Ovary (tissue), 10 donors: ENCODE measurements at places on chromosomes 7 and 10.

GRCh38 chr10:59393349-59393748 is 31.0 kb upstream of the FAM13C start:
- no peak for DNase-seq

DNA sequence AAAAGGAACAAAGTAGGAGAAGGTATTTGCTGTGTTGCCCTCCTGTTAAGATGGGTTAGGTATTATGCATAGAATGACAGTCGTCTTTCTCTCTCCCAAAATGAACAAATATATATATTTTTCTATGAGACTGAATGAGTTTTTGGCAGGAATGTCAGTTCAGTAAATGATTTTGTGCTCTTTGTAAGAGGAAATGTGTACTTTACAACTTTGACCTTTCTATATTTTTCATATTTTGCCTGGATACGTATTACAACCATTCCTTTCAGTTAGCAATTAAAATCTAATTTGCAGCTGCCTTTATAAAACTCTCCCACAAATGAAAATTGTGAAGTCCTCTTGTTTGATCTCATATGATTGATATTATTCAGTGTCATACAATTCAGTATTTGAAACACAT is 336.6 kb upstream of the MEOX2 start:
- DNase-seq = no peak

GRCh38 chr7:39465055-39465929 is 100.9 kb upstream of the YAE1 start:
- DNase-seq = peak; percentile 41

- DNase-seq = no peak
Observed at GRCh38 chr7:113715981-113716856, 202.6 kb downstream of the PPP1R3A start.

DNA sequence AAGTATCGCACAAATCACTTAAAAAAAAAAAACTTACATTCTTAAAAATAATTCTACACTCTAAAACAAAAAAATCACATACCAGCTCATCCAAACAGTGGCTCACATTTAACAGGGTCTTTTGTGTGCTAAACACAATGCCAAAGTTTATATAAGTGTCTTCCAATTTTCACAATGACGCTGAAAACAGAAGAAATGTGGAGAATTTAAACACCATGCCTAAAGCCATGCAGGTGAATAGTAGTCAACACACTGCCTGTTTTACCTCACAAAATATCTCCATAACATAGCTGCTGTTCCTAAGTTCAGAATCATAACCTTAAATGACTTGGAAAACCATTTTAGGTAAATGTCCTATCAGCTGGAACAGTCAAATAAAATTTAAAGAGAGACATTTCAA is 55.0 kb downstream of the GRB10 start:
- DNase-seq = no peak

GRCh38 chr7:20722941-20723340 is 63.7 kb downstream of the SP8 start:
- no peak for DNase-seq

DNA sequence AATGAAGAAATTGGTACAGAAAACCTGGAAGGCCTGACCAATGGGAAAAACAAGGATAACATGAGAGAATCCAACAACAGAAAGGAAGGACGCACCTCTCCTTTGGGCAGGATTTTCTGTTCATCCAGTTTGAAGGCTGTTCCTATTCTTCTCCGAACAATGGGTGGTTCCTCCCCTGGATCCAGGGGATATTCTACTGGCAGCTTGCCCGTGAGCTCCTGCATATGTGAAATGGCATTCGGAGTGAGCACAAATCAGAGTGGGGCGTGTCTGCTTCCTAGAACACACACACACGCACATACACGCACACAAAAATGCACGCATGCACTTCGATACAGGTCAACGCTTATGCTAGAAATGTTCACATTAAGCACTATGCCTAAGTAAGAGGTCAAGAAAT is 83.5 kb downstream of the PRPF18 start:
- DNase-seq = no peak

- DNase-seq = no peak
Observed at GRCh38 chr7:5488286-5488878, 64.7 kb upstream of the TNRC18 start.
